Activated CD8-positive, alpha-beta memory T cell treated with anti-CD3 and anti-CD28 coated beads for 24 hours (primary cell): ENCODE measurements at places on chromosomes 1 and 21.
A peak's percentile ranks its signal among the peaks of the same experiment; 100 is the strongest.

DNA sequence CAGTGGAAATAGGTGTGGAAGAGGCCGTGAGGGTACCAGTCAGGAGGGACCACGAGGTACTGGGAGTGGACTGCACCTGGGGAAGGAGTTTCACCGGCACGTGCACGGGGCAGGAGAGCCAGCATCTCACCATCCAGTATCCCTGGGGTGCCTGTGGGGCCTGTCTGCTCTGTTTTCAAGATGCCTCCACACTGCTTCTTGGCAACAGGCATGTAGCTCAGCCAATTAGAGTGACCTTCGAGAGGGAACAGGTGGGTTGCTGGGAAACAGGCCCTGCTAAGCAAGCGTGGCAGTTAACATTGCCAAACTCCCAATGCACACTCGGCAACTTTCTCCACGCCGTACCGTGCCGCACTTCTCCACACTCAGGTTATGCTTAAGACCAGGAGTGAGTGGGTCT is 17.7 kb downstream of the KCNC4 start:
- DNase-seq: no peak

GRCh38 chr1:75520862-75521475 is 89.9 kb downstream of the SLC44A5 start:
- no peak for DNase-seq

GRCh38 chr1:226111098-226111882 is 48.8 kb downstream of the H3-3A start:
- DNase-seq: no peak

DNA sequence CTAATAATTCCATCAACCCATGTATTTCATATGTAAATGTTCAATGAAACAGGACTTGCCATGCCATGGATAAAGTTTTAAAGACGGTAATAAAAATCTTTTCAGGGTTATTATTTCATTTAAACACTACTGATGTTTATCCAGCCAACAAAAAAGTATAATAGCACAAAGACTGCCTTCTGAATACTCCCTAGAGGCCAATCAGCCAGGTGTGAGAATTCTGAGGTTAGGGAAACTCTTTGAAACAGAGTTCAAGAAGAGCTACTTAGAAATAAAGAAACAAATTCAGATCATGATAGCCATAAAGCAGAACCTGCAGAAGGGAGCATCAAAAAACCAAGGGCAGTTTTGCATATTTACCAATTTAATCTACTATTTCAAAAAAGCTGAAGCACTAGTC is 48.7 kb downstream of the AKT3 start:
- DNase-seq: no peak

DNA sequence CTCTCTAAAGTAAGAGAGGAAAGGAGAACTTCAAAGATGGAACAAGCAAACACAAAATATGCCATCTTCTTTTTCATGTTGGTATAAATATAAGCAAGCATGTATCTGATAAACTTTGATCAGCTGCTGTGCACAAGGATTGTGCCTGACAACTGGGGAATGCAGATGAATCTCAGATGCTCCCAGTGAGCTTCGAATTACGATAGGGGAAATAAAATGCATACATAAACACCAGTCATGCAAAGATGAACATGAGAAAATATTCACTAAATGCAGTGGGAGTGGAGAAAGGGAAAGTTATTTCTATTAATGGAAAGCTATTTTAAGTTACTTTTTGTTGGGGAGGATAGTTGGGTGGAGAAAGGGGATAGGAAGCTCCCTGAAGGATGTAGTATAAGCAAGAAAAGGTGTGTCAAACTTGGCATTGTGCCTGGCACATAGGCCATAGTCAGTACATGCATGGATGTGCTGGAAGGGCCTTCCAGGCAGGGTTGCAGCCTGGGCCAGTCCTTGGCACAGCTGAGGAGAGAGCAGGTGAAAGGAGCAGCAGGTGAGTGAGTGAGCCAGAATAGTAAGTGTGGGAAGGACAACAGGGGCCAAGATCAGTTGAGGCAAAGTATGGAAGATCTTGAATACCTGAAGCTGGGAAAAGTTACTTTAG is 57.8 kb upstream of the PGD start:
- no peak for DNase-seq

DNA sequence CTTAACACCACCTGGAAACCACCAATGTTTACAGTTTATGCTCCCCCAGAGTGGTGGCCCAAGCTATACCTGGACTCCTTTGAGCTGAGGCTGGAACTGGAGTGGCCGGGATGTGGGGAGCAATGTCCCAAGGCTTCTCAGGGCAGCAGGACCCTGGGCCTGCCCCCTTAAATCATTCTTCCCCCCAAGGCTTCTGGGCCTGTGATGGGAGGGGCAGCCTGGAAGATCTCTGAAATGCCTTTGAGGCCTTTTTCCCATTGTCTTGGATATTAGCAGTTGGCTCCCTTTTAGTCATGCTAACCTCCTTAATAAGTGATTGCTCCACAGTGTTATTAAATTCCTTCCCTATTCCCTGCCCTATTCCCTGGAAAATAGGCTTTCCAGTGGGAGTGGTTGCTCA is 185.8 kb downstream of the HS2ST1 start:
- DNase-seq: no peak

DNA sequence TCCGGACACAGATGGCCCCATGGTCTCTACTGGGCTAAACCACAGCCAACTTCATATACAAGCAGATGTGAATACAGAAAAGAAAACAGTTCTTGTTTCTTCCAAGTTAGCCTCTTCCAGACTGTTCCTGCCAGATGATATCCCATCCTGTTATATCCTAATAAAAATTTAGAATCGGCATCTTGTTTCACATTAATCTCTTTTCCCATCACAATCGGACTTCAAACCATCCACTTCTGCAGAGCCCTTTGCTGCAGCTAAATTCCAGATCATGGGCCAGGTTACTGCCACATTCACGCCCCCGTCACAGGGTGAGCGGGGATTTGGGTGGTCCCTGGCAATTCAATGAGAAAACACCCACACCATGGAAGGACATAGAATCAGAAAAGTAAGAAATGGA is 57.2 kb downstream of the NPHP4 start:
- no peak for DNase-seq

GRCh38 chr1:160942926-160943325 is 11.7 kb downstream of the ITLN2 start:
- DNase-seq: no peak

GRCh38 chr1:93768380-93768863 is 86.8 kb upstream of the BCAR3 start:
- DNase-seq: no peak

DNA sequence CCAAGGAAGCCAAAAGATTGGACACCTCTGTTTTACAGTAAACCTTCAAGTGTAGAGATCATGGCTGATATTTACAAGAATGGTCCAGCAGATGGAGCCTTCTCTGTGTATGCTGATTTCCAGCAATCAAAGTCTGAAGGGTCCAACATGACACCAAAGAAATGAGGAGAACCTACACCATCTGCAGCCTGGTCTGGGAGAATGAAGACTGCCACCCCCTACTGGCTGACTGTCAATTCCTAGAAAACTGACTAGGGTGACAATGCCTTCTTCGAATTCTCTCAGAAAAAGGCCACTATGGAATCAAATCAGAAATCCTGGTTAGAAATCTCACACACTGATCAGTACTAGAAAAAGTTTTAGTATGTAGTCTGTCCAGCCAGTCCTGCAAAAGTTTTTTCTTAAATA is 83.3 kb downstream of the CDC42BPA start:
- no peak for DNase-seq

- no peak for DNase-seq
Measured at GRCh38 chr1:14403961-14404645, 194.4 kb upstream of the KAZN start.

GRCh38 chr1:112954945-112955772 is 837 bp downstream of the SLC16A1 start:
- peak; percentile 85 for DNase-seq

DNA sequence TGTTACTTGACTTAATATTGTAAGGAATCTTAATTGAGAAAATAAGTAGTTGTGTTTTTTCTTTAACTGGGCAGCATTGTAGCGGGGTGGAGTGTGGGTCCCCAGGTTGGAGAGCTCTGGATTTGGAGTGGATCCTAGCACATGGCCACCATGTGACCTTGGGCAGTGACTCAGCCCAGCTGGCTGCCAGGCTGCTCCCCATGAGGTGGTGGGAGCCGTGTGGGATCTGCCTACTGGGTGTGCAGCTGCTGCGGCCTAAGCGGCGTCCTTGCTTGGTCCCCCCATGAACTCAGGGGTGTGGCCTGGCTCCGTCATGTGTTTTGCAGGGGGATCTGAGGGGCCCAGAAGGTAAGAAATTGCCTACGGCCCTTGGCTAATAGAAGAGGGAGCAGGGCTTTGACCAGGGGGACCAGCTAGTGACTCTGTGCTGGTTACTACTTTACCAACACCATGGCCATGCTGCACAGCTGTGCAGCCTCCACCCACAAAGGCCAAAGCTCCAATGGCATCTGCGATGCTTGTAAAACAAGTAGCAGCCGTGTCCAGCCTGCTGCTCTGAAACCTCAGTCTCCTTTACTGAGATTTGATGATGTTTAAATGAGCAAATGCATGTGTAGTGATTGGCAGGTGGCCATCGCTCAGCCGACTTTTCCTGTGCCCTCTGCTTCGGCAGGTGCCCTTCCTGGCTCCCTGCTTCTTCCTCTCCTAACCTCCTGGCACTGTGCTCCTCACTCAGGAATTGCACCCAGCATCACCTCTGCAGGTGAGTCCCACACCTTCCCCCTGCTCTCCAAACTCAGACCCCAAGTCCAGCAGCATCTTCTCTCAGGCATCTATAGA is 68.3 kb downstream of the ADARB1 start:
- DNase-seq: peak; percentile 28

- no peak for DNase-seq
Measured at GRCh38 chr1:87421809-87422208, 93.1 kb downstream of the LMO4 start.

GRCh38 chr1:161730050-161730564 is 8.8 kb downstream of the FCRLB start:
- DNase-seq: peak; percentile 71

GRCh38 chr21:21851657-21852056 is 853.4 kb downstream of the NCAM2 start:
- DNase-seq: no peak

DNA sequence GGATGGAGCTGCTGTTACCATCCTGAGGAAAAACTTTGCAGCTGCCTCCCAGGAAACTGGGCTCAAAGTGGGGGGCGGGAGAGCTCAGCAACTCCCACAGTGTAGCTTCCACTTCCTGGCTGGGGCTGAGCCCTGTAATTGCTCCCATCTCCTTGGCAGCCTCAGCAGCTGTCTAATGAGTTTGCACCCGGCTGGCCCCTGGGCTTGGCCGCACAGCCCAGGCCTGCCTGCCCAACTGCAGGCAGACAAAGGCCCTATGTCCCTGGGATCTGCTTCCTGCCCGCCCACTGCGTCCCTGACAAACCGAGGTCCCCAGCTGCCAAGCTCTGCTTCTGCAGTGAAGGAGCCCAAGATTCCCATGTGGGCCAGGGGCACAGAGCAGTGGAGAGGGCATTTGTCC is 30.1 kb downstream of the EDN2 start:
- DNase-seq: no peak

DNA sequence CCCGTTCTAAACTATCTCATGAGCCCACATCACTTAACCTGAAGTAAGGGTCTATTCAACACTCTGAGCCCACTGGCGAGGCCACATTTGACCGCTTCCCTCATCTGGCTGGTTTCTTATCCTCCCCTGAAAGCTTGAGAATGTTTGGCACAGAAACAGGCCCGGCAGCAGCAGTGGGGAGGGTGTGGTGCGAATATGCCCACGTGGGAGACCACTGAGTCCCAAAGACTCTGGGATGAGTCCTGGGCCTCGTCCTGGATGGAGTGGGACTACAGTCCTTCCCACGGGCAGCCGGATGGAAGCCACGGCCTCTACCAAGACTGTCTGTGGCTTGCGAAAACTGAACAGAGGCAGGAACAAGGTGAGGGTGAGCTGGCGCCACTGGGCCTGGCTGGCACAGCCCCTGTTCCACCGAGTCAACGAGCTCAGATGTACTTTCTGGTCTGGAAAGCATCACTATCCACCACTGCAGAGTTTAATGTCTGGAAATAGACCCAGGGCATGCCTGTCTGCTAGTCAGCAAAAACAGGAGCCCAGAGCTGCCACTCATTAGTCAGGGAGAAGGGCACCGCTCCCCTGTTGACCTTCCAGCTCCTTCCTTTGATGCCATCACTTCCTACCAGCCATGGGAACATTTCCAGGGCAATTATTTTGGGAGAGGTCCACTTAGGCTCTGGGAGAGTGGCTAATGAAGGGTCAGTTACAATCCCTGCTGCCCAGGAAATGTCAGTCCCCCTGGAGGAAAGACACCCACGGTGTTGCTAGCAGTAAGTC is 386.6 kb downstream of the MATN1 start:
- DNase-seq: peak; percentile 21

DNA sequence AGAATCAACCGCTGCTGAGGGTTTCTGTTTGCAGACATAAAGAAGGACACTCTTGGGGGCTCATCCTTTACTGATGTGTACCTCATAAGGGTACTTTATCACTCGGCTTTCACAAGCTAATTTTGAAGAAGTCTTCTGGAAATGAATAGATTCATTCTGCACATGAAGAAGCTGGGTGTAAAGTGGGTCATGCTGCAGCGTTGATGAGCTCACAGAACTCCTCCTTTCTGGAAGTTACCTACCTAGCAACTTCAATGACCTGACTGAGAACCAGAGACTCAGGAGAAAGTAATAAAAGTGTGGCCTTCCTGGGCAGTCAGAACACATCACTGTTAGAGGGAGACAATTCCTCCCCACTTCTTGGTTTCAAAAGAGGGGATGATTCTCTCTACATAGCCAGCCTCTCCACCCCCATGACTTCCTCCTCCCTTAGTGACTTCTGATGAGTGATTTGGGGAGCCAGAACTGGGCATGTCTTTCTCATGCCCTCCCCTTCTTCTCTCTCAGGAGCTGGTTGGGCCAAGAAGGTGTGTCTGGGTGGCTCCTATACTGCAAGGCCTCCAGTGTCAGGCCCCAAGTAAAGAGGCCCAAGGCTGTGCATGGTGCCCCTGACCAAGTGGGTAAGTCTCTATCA is 27.0 kb downstream of the PCNX2 start:
- DNase-seq: no peak

- no peak for DNase-seq
Measured at GRCh38 chr1:51527144-51527543, 8.1 kb upstream of the EPS15 start.

DNA sequence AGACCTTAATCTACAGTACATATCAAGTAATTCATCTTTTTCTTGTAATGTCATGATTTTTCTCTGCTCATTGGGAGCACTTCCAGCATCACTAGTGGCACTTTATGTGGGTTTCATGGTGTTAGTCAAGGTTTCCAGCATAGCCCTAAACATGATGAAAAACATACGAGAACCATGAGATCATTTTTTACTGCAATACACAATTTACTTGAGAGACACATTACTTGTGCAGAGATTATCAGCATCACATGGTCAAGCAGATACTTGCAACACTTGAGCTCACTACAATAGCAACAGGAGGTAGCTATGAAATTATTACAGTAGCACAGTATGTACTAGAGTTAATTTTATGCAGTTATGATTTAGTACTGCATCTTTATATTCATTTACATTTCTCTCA is 36.4 kb downstream of the ITGB3BP start:
- DNase-seq: no peak

GRCh38 chr1:76374086-76374485 is 299.5 kb downstream of the ST6GALNAC3 start:
- DNase-seq: no peak

GRCh38 chr1:152026895-152027294 is 9.9 kb downstream of the S100A11 start:
- DNase-seq: no peak
